ENCODE measurements at places on chromosomes 3 and 15.

DNA sequence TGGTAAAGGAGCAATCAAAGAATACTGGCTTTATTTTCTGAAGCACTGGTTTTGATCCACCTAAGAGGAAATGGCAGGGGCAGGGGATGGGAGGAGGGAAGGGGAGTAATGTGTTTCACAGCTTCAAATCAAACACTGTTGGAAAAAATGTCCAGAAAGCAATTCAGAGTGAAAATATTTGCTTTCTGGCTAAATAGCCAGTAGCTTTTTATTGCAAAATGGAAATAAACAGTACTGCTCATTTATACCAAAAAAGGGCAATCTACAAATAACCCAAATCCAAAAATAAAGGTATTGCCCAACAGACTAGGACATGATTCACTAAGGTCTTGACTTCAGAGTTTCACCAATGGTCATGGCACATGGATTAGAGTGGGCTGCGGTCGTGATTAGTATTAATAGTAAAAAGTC lies 279.3 kb upstream of the THBS1 start:
- DNase-seq = no peak

DNA sequence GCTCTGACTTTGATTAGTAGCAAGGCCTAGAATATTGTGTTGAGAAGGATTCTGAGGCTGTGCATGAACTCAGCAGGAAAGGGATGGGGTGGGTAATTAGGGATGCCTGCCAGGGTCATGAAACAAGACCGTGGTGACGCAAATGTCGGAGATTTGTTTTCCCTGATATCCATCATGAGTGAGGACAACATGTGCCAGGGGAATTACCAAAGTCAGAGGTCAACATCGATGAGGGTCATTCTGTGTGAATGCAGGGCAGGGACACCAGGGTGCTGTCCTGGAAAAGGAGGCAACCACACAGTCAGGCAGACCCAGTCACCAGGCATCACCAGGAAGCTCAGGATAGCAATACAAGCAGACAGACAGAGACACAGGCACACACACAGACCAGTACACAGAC lies 52.2 kb downstream of the SLCO2A1 start:
- no peak for DNase-seq

- DNase-seq = no peak
These were observed 648 bp downstream of the AMIGO3 start for GRCh38 chr3:49718858-49719213.

GRCh38 chr15:95898761-95899160 lies 431.7 kb upstream of the NR2F2 start:
- DNase-seq = no peak

DNA sequence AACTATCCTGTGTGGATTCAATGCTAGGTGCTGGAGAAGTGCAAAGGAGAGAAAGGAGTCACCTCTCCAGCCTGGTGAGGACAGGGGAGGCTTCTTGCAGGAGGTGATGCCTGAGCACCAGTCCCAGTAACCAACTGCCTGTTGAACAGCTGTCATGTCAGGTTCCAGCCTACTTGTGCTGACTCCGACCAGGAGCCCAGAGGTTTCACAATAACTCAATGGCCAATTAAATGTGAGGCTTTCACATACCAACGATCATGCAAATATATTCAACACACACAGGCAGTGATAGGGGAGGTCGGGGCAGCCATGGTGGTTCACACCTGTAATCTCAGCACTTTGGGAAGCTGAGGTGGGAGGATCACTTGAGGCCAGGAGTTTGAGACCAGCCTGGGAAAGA lies 7.7 kb downstream of the SORD start:
- no peak for DNase-seq

- DNase-seq = no peak
These were observed 20.9 kb downstream of the PLAAT1 start for GRCh38 chr3:193261970-193262369.

DNA sequence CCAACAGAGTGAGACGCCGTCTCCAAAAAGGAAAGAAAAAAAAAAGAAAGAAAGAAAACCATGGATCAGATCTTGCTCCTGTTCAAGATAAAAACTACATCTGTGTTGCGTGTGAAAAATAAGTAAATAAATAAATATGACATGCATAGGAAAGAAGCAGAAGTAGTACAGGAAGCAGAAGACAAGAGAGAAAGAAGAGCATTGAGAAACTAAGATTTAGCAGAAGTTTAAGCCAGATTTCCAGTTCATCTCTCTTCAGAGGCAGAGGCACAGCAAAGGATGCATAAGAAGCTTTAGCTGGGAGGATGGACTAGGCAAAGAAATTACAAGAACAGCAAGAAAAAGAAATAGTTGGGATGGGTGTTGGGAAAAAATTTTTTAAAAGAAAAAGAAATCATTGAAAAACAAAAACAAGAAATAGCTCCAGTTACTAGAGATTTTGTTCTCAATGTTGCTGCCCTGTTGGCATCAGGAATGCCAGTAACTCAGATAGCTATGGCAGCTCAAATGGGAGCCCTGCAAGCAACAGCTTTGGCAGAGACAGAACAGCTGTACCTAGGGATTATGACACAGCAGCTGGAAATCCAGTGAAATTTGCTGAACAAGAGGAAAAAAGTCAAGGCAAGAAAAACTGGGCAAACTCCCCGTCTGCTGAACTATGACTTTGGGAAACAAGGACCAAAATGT lies 17.3 kb downstream of the AP3S2 start:
- no peak for DNase-seq

- DNase-seq = no peak
These were observed 144.0 kb downstream of the NSMCE3 start for GRCh38 chr15:29125382-29126207.

DNA sequence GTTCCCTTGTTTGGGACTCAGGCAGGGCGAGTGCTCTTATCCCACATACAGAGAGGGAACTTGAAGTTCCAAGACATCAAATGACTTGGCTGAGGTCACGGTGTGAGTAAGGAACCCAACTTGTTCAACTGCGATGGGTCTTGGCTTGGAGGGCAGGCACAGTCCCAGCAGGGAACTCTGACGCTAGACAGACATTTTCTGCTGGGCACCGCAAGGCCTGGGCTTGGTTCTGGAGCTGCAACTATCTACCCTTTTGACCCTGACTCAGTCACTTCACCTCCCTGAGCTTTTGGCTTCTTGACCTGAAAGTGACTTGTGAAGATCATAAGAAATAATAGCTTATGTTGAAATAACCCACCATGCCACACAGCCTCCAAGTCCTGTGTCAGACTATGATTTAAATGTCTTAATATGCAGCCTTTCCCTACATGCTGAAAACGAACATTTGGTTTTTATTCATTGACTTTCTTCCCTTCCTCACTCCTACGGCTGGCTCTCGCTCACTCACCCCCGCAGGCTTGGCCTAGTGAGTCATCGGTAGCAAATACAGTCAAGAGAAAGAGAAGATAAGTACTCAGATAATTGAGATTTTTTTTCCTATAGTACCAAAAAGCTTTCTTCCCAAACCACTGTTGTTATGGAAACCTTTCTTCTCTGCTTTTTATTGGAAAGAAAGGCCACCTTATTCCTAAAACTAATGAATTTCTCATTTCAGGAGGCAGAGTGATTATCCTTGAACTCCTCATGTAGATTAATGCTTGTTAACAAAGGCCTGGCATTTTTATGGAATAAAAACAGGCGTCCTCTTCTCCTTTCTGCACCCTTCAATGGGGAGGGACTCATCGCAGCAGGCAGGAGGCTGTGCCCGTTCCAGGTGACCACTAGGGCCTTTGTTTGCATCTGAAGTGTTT lies 178.4 kb downstream of the ATP10A start:
- peak; percentile 76 for DNase-seq
